Activated naive CD4-positive, alpha-beta T cell treated with anti-CD3 and anti-CD28 coated beads, Interleukin-2, amount 10 ng/mL, durations not matched to agents 7 days and 5 days (primary cell): ENCODE measurements at places on chromosomes 3 and 15.

DNA sequence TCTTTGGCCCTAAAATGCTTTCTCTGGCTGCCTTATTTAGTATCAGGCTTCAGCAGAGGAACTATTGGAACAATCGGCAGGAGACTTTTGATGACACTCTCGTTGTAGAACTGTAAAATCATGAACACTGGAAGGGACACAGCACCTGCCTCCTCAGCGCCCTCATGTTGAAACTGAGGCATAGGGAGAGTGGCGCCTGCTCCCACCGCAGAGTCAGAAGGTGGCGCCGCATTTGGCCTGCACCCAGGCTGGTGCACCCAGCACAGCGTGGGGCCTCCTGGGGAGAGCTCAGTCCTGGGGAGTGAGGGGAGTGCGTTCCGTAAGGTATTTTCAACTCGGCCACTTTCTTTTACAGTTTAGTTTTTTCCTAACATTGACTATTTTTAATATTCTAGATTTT lies 78.2 kb upstream of the BLM start:
- peak; percentile 19 for DNase-seq

DNA sequence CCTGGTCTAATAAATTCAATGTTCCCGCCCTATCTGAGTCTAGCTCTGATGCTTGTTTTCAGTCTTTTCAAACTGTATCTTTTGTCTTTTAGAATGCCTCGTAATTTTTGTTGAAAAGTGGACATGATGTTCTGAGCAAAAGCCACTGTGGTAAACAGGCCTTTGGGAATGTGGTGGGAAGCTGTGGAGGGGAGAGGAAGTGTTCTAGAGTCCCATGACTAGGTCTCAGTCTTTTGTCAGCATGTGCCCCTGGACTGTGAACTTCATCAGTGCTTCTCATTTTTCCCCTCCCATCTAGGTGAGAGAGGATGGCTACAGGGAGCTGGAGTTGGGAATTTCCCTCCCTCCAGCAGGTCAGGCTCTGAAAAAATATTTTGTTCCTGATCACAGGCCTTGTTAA lies 33.7 kb downstream of the SUSD5 start:
- no peak for DNase-seq

DNA sequence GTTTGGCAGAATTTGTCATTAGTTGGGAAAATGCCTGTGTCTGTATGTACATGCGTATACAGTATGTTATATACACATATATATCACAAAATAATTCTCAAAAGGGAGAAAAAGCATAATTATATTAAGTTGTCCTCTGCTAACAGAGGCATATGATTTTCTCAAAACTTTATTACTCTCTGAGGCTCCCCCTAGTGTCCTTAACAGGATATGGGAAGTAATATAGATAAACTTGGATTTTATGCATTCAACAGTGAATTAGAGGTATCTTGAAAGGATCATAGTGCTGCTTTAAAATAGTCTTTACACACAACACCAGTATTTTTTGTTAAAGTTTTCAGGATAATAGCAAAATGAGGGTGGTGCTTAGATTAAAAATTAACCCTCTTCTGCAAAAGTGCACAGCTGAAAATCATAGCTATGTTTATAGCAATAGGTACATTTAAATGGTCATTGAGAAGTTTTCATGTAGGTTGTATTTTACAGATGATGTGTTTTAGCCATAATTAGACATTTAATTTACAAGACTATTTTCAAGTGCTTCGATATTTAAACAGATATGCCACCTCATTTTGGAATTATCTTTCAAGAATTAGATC lies 454.0 kb upstream of the ROBO2 start:
- no peak for DNase-seq

GRCh38 chr15:39788800-39789565 lies 6.3 kb upstream of the FSIP1 start:
- no peak for DNase-seq

GRCh38 chr3:112654979-112655378 lies 14.0 kb upstream of the CCDC80 start:
- no peak for DNase-seq

- DNase-seq, result no peak
These were observed 20.1 kb downstream of the OSBPL10 start for GRCh38 chr3:31960793-31961431.

DNA sequence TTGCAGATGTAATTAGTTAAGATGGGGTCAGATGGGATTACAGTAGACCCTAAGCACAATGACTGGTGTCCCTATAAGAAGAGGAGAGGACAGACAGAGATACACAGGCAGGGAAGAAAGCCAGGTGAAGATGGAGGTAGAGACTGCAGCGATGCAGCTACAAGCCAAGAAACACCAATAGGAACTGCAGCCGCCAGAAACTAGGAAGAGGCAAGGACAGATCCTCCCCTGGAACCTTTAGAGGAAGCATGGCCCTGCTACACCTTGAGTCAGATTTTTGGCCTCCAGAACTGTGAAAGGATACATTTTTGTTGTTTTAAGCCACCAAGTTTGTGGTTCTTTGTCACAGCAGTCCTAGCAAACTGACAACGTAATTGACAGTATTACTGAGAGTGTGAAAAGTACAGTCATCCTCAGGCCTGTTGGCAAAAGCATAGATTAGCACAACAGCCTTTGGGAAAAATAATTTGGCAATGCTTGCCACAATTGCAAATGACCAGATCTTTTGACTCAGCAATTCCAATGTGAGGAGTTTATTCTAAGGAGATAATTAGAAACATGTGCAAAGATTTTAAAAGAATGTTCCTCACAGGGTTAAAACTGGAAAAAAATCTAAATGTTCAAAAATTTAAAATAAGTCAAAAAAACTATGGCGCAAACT lies 82.6 kb upstream of the TJP1 start:
- DNase-seq, result no peak

DNA sequence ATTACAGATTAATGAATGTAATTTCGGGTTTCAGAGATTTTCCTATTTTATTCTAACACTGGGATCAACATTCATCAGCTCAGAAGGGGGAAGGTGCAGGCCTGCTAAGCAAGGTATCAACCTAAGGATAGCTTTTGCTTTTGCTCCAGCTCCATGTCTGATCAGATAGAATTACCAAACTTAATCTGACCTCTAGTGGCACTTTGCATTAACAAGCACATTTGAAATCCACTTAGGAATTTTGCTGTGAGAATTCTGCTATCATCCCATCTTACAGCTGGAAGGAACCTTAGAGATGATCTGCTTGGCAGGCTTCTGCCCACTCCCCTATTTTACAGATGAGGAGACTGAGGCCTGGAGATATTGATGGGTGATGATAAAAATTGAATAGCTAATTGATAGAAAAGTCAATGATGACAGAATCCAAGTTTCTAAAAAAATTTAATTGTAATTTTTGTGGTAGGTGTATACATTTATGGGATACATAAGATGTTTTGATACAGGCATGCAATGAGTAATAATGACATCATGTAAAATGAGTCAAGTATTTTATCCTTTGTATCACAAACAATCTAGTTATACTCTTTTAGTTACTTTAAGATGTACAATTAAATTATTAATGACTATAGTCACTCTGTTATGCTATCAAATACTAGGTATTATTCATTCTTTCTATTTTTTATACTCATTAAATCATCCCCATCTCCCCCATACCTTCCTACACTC lies 209.2 kb upstream of the ZPLD1 start:
- no peak for DNase-seq

DNA sequence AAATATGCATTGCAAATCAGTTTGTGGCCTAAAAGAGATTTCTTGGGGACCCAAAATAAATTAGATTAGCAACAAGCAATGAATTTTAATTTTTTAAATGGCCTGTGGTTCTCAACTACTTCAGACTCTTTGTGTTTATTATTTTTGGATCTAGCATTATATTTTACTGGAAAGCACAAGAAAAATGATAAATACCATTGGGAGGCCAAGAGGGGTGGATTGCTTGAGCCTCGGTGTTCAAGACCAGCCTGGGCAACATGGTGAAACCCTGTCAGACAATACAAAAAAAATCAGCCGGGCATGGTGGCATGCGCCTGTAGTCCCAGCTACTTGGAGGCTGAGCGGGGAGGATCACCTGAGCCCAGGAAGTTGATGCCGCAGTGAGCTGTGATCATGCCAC lies 13.6 kb downstream of the LACTB start:
- DNase-seq, result no peak

DNA sequence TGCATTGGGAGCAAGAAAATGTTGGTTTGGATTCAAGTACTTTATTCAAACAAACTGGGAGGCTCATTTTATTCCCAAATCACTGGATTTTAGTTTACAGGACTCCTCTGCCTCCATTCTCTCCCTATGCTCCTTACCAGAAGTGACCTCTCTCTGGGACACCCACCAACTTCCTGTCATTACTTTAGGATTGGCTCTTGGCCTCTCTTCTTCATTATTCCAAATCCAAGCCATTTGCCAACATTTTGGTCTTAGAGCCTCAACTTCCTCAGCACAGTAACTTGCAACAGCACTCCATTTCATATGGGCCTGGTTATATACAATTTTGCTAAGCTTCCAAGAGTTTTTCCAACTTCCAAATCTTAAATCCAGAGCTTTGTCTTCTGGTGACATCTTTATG lies 432.1 kb downstream of the NR2F2 start:
- DNase-seq, result no peak
